Fibroblast of upper back skin (primary cell): ENCODE measurements at places on chromosomes 5 and 9.

- no peak for DNase-seq
Observed at GRCh38 chr5:170200876-170201275, 31.9 kb upstream of the C5orf58 start.

DNA sequence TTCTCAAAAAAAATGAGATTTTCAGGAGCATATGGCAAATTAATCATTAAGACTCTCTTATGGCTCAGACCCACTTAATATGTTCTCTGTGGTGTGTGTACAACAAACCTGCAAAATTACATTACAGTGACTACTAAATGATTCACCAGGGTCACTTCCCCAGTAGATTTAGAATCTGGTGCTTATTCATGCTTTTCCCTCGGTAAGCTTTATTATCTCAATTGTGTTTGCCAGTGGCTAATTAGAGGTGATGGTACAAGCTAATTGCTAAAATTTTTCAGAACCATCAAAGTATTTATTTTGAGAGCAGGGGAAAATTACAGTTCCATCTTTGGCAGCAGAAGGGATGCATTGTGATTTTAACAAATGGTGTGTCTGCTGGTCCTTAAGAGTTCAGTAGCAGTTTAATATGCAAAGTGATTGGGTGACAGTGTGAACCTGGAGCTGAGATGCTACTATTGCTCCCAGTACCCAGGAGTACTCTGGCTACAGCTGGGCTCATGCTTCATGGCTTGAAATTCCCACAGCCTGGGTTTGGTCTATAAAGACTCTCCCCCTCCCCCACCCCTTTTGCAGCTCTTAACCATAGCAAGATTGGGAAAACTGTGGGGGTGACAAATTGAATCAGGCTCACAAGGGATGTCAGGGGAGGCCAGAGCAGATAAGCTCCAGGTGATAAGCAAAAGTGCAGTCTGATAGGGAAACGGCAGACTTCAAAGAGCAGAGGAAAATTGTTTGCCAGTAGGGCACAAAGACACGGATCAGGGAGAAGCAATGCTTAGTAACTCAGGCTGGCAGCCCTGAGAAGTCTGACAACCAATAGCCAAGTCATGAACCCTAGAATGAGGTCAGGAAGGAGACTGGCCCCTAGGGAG, 92.8 kb upstream of the RAD23B start:
- peak; percentile 67 for DNase-seq

DNA sequence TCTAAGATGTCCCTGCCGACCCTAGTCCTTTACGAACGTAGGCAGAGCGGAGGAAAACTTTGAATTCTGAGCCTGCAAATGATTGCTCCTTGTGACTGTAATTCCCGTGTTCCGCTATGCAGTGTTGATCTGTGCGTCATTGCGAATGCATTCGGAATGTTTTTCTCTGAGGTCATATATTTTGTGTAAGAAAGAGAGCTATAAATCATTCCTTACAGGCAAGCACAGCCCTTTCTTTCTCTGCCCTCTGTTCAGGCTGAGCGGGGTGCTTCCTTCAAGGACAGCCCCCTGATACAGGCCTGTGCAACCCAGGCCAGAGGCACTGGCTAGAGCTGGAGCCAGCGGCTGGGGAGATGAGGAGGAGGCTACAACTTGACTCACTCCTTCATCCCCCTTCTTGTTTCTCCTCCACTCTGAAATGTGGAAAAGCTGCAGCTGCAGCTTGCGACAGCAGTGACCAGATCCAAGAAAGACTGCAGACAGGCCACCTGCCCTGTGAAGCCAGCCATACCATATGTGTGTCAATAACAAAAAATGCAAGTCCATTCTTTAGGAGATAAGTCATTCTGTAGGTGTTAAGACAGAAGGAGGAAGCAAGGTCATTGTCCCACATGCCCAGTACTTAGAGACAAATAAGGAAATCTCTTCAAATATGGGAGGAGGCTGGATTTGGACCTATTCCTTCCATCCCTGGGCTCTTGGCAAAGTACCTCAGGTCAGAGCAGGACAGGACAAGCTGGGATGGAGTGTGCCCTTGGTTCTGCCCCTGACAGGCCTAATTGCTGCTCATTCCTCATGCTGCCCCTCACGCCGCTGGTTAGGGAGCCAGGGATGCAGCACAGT, 345.7 kb upstream of the WWC1 start:
- DNase-seq: peak; percentile 99

DNA sequence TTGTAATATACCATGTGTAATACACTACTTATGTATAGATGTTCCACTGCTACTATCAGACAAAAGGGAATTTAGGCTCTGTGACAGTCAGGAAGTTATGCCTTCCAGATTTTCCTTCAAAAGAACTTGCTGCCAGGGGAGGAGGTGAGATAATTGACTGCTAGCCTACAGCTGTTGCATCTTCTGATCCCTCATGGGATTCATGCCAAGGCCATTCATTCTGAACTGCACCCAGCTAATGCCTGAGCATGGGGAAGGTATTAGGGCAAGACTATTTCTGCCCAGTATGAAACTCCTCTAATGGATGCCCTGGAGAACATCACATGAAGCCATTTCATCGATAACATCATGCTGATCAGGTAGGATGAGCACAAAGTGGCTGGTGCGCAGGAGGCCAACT, 746.5 kb upstream of the ZNF608 start:
- DNase-seq: no peak

GRCh38 chr5:72166070-72166979, 59.0 kb downstream of the MAP1B start:
- DNase-seq: peak; percentile 90

DNA sequence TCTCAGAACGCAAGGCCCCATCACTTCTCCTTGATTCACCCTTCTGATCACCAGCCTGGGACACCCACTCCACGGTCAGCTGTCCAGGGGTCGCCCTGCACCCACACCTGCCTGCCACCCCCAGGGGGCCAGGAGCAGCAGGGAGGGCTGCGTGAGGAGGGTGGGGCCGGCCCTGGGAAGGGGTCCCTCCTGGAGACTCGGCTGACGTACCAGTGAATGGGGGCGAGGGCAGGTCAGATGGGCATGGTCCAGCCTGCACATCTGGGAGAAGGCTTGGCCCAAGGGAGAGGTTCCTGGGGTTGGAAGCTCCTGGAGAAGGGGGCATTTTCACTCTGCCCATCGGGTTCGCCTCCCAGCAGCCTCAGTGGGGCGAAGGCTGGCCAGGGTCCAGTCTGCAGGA, 21.8 kb upstream of the SARDH start:
- DNase-seq: no peak

GRCh38 chr5:130335117-130335516, 430.9 kb downstream of the CHSY3 start:
- no peak for DNase-seq

GRCh38 chr5:58149746-58150145, 310.1 kb downstream of the PLK2 start:
- DNase-seq: no peak
